ENCODE measurements at places on chromosomes 3 and 15.

DNA sequence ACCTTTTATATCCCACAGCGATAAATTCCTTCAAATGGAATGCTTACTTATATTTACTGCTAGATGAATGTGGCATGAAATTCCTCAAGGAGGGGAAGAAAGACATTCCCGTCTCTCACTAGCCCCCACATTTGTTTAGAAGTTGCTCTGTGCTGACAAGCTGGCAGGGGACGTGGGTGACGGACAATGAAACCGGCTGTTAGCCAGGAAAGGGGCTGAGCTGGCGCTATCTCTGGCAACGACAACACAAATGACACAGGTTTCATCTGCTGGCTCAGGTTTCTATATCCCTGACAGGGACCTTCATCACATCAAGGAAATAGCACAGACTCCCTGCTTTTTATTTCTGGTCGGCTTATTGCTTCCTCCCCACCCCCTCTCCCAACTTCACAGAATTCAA lies 15.8 kb downstream of the RUVBL1 start:
- no peak for DNase-seq

- no peak for DNase-seq
These were observed 185.9 kb upstream of the GBE1 start for GRCh38 chr3:81947359-81947758.

DNA sequence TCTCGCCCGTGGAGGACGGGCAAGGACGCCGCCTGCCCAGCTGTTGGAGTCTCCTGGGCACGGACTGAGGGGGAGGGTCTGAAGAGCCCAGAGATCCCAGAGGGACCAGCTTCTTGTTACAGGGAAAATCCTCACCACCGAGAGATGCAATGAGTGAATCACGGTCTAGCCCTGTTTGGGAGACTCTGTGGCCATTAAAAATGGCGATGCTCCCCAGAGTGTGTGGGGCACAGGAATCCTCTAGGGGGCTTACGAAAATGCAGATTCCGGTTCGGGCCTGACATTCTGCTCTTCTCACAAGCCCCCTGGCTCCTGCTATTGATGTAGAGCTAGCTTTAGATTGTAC lies 35.5 kb upstream of the EPHB3 start:
- no peak for DNase-seq

- DNase-seq: no peak
These were observed 66.1 kb upstream of the SPATA12 start for GRCh38 chr3:56994391-56994790.

- DNase-seq: no peak
These were observed 860.1 kb downstream of the MCTP2 start for GRCh38 chr15:95091444-95091843.

DNA sequence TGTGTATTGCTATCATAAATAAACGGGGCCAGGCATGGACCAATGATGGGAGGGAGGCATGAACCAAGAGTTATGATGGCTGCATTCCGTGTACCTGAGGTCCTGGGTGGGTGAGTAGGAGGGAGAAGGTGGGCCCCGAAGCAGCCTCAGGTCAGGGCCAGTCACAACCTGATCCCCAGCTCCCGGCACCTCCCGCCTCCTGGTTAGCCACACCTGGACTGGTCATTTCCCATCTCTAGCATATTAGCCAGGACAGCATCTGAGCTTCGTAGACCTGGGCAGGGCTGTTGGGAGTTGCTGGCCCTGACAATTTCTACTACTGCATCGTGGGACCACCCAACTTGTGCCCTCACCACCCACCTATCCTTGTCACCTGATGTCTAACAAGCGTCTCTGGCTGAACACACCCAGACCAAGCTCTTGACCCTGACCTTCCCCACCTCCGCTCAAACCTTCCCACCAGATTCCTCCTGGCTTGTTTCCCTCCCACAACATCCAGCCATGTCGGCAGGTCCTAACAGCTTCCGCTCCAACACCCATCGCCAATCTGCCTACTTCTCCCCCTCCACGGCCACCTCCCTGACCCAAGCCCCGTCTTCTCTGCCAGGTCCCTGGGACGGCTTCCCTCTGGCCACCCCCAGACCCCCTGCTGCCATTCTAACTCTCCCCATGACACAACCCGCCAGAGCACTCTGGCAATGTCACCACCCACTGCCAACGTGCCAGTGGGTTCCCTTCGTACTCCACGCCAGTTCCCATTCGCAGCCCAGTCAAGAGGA lies 133.8 kb upstream of the IQSEC1 start:
- DNase-seq: no peak

DNA sequence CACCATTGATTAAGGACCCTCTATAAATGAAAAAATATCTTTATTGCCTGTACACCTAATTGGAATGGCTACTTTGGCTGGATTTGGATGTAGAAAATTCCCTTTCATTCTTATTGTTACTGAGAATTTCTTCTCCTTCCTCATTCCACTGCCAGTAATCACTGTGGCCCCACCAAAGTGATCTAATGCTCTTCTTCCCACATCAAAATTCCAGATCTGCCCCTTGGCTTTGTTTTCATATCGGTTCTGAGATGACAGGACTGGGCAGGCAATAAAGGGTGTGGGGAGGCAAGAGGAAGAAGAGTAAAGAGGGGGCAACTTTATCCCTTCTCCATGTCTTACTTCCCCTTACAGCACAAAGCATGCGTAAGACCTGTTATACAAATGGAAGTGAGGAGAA lies 2.1 kb downstream of the ANKUB1 start:
- DNase-seq: no peak

DNA sequence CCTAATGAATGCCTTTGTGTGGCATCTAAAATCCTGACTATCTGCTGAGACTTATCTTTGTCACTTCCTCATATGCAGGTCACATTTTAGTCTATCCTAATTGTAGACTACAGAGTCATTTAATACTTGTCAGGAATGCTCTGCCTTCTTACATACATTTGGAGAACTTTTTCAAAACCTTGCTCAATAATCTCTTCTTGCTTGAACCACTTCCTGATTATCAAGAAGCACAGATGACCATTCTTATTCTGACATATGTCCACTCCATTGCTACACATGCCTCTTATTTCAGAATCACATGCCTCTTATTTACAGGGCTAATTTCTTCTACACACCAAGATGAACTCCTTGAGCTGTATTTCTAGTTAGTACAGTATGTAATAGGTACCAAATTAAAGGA lies 400.3 kb downstream of the TBC1D5 start:
- DNase-seq: no peak

- no peak for DNase-seq
These were observed 401.9 kb upstream of the IL12A start for GRCh38 chr3:159586571-159587202.

- no peak for DNase-seq
These were observed 243.8 kb upstream of the CHRM5 start for GRCh38 chr15:33724321-33725036.

GRCh38 chr3:78856164-78856563 lies 911.6 kb downstream of the ROBO1 start:
- DNase-seq: no peak

DNA sequence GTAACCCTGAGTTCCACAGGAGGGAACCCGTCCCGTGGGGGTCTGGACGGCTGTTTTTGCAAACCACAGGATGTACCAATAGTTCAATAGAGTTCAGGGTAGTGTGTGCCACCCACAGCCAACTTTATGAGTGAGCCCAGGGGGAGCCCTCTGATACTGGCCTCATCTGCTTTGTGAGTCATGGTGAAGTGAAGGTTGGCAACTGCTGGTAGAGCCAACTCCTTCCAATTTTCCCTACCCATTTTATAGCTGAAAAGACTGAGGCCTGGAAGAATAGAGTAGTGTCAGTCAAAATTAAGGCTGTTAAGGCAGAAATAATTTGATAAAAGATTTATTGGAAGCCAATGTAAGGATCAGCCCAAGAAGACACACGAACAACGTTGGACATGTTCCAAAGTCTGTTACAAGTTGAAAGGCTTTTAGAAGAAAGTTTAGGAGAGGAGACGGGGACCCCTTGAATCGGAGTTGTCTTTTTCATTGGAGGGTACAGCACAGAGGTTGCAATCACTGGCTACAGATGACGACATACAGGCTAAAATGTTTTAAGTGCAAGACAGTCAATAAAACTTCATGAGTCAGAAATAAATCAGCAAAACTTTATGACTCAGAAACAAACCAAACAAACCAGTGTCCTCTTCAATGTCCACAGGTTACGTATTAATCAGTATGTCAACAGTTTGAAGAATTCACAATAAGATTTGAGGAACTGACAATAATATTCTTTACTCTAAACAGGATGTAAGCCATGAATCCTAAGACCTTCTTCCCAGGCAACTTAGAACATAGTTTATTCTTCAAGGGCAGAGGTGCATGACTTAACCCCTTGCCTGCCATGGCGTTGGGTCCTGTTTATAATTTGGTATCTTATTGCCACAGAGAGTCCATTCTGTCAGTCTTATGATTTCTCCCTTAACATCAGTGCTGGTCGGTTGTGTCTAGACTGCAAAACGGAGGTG lies 62.9 kb upstream of the NR2E3 start:
- no peak for DNase-seq

GRCh38 chr15:95448531-95449229 lies 881.8 kb upstream of the NR2F2 start:
- DNase-seq: no peak

DNA sequence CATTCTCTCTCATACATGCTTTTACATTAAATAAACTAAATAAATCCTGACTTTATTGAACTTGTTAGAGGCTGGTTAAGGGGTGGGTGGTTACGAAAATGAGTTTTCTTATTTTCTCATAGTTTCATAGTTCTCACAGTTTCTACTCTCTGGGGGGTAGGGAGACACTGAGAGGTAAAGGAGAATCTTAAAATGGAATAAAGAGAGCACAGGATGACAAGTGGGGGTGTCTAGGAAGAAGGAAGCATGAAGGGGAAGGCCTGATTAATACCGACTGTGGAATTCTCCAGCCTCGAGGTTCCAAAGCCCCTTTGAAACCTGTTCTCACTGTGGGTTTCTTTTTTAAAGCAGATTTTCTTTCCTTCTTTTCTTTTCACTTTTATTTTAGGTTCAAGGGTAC lies 66.4 kb upstream of the TRA2B start:
- no peak for DNase-seq

DNA sequence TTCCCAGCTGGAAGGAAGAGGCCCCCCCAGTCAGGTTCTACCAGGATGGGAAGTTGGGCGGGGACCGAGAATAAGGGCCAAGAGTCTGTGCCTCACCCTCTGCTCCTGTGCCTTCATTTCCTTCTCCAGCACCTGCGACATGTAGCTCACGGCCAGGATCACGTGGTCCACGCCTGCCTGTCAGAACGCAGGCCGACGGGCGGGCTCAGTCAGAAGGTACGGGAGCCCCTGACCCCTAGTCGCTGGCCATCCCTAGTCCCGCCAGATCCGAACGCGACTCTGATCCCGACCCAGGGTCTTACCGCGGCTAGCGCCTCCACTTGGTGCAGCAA lies 489 bp downstream of the GMPPB start:
- DNase-seq: peak; percentile 33

DNA sequence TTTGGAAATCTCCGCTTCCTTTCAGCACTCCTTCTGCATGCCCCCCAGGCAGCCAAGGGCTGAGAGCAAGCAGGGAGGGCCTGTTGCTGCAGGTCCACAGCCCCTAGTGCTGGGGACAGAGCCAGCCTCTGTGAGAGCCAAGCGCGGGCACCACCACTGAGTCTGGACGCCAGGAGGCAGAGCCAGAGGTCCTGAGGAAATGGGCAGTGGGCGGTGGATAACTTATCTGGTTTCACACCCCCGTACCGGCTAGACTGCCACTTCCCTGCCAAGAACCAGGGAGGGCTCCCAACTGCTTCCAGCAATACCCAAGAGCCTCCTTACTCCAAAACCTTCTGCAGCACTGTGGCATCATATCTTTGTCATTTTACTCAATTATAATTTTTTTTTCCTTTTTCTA lies 141.6 kb upstream of the IGF1R start:
- no peak for DNase-seq

GRCh38 chr3:126134219-126134975 lies 46.0 kb downstream of the ALDH1L1 start:
- DNase-seq: no peak

DNA sequence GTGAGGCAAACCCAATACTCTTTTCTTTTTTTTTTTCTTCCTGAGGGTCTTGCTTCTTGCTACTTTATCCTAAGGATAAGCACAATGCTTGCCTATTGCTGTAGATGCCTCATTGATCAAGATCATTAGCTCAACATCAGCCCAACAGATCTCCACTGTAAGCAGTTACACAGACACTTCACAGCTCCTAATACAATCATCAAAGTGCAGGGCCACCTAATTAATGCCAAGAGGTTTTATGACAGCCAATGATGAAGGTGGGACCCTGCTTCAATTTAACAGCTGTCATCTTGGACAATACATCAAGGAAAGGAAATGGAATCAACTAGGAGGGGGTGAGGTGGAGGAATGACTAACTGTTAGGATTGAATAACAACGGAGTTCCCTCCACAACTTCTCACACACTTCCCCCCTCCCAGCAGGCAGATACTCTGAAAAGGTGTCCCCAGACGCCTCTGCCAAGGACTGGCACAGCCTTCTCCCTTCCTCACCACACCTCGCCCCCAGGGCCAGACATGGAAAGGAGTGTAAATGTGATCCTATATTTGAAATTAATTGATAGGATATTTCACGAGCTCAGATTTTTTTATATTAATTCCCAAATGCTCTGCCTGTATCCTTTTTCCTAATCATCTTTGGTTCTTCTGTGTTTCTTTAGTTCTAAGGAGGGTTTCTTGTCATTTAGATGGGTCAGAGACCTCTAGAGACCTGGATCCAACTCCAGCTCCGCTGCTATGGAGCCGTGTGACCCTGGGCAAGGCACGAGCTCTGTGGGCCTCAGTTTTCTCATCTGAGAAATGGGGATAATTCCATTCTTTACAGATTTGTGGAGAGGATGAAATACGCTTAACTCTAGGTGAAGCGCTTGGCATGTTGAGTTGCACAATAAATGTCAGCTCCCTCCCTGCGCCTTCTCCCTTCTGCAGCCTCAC lies 1.2 kb downstream of the DCLK3 start:
- no peak for DNase-seq

- DNase-seq: no peak
These were observed 783 bp upstream of the ISG20 start for GRCh38 chr15:88637841-88638625.

DNA sequence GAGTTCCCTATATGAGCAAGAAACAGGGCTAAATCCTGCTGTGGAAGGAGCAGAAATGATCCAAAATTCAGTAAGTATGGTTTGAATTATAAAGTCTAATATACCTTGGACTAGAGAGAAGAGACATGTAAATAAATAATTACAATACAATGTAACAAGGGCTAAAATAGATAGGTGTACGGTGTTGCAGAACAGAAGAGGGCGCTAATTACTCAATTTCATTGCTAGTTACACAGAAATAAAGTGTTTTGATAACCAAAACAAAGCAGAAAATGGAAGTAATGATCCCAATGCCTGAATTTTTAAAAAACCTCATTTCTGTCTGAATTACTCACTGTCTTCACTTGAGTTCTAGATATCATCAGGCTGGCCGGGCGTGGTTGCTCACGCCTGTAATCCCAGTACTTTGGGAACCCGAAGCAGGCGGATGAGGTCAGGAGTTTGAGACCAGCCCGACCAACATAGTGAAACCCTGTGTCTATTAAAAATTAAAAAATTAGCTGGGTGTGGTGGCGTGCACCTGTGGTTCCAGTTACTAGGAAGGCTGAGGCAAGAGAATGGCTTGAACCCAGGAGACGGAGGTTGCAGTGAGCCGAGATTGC lies 8.3 kb upstream of the PLCH1 start:
- no peak for DNase-seq

- no peak for DNase-seq
These were observed 36.8 kb downstream of the PFN2 start for GRCh38 chr3:149933858-149934257.
